Keratinocyte (primary cell): ENCODE measurements at places on chromosomes 12 and 14.

DNA sequence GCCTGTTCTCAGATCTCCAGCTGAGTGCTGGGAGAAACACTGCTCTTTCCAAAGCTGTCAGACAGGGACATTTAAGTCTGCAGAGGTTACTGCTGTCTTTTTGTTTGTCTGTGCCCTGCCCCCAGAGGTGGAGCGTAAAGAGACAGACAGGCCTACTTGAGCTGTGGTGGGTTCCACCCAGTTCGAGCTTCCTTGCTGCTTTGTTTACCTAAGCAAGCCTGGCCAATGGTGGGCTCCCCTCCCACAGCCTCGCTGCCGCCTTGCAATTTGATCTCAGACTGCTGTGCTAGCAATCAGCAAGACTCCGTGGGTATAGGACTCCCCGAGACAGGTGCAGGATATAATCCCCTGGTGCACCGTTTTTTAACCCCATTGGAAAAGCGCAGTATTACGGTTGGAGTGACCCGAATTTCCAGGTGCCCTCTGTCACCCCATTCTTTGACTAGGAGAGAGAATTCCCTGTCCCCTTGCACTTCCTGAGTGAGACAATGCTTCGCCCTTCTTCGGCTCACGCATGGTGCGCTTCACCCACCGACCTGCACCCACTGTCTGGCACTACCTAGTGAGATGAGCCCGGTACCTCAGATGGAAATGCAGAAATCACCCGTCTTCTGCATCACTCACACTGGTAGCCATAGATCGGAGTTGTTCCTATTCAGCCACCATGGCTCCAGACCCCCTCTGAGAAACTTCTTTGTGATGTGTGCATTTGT is 650.3 kb upstream of the ALG10B start:
- DNase-seq: no peak

GRCh38 chr12:31215518-31216232 is 110.3 kb downstream of the SINHCAF start:
- DNase-seq: no peak

DNA sequence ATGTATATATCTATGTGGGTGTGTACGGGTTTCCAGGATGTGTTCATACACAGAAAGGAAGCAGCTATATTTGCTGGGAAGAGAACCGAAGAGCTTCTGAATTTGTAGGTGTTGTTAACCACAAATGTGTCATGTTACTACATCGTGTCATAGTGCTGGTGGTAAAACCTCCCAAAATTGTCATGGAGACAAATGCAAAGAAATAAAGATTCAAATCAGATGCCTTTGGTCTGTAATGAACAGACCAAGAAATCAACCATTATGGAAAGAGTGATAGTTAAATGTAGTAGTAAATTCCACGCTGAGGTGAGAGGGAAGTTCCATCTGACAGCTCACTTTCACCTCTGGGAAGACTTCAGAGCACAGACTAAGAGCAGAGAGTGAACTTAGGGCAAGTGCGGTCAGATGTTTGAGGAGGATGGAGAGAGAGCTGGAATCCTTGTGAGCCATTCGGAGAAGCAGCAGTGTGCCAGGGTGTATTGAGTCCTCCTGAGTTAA is 487.5 kb downstream of the TMEM121 start:
- DNase-seq: no peak

- DNase-seq: no peak
These were observed 6.6 kb downstream of the SLC38A2 start for GRCh38 chr12:46365951-46366379.

DNA sequence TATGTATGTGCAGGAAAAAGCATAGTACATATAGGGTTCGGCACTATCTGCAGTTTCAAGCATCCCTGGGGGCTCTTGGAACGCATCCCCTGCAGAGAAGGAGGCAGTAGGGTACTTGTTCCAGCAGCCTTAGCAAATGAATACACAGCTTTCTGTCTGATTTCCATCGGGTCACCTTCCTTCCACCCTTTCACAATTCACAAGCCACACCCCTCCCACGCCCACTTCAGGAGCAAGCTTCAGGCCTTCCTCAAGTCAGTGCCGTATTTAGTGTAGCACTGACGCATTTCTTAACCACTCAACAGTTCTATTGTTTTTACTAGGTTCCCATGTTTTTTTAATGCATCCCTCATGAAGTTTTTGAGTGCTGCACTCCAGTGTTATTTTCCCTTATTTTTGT is 64.2 kb downstream of the CLMN start:
- no peak for DNase-seq

DNA sequence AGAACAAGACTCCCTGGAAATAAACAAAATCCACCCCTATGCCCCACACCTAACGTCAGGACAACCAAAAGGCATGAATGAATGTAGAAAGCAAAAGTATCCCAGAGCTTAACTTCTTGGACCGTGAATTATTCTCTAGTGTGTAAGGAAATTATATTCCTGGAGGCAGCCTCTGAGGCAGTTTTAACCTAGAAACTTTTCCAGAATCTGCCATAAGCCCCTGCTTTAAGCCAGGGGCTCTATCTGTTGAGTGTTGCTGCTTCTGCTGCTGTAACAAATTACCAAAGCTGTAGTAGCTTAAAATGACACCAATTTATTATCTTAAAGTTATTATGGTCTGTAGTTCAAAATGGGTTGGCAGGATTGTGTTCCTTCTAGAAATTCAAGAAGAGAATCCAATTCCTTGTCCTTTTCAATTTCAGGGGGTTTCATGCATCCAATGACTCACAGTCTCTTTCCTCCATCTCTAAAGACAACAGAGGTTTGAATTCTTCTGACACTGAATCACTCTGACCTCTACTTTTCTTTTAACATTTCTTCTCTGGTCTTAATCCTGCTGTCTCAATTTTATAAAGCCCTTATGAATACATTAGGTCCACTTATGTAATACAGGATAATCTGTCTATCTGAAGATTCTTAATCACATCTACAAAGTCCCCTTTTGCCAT is 242.7 kb downstream of the ATXN7L3B start:
- DNase-seq: no peak

GRCh38 chr12:132562489-132563021 is 47.8 kb downstream of the LRCOL1 start:
- DNase-seq: no peak
